ENCODE measurements at places on chromosomes 2 and 18.

- no peak for DNase-seq
Observed at GRCh38 chr18:31050635-31051034, 8.1 kb upstream of the DSC3 start.

- DNase-seq: no peak
Observed at GRCh38 chr2:105775809-105776559, 31.3 kb downstream of the NCK2 start.

GRCh38 chr2:9757501-9758264, 85.6 kb upstream of the TAF1B start:
- no peak for DNase-seq

- DNase-seq: no peak
Observed at GRCh38 chr2:177675825-177676224, 283.3 kb downstream of the AGPS start.

- no peak for DNase-seq
Observed at GRCh38 chr2:41400088-41400665, 647.6 kb upstream of the PKDCC start.

DNA sequence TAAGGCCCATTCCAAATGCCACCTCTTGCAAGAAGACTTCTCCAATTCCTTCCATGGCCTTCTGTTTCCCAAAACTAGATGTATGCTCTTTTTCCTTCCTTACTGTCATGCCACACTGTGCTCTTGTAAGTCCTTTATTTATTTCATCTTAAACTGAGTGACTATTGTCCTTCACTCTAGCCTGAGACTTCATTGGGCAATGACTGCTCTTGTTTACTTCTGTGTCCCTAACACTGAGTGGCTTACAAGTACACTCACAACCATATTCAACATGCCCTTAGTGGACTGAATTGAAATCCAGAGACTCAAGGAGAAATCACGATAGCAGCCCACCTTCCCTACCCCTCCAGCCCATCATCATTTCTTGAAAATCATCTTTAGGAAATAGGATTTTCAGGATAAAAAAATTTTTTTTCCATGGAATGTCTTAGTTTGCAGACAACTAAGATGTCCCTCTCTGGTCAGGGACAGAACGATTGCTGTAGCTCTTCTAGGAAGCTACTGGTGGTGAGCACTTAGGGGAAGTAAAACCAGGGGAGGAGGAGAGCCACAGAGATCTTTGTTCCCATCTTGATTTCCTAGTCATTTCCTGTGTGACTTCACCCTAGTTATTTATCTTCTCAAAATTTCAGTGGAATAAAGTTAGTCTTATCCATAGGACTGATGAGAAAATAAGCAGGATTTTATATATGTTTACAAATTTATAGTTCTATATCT, 80.7 kb downstream of the CYRIA start:
- no peak for DNase-seq

DNA sequence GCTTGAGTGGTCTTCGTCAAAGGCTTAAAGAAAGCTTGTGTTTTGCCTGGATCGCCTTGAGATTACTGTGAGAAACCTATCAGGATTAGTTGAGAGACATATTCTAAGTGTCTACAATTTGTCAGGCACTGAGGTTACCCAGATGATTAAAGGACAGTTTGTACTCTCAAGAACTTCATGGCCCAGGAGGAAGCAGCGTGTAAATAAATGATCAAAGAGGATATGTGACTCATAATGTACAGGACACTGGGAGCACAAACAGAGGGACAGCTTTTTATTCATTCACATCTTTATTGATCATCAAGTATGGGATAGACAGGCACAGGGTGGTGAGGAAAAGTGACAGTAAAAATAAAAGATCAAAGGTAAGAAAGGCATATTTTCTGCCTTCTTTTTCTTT, 152.6 kb upstream of the FSHR start:
- DNase-seq: no peak

GRCh38 chr18:5457462-5457957, 86.3 kb downstream of the EPB41L3 start:
- DNase-seq: no peak

DNA sequence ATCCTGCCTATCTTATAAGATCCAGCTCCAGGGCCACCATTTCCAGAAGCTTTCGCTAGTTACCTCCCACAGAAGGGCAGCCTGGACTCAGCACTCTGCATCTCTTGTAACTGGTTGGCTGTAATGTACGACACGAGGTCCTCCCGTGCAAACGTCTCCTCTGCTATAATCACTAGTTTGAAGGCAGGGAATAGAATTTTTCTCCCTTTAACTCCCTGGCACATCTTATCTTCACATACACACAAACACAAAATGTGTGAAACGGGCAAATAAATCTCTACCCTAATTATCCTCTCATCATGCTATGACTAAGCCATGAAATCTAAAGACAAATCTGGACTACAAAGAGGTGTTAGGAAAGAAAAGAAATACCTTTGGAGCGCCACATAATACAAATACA, 36.8 kb downstream of the RNU4ATAC start:
- DNase-seq: no peak

DNA sequence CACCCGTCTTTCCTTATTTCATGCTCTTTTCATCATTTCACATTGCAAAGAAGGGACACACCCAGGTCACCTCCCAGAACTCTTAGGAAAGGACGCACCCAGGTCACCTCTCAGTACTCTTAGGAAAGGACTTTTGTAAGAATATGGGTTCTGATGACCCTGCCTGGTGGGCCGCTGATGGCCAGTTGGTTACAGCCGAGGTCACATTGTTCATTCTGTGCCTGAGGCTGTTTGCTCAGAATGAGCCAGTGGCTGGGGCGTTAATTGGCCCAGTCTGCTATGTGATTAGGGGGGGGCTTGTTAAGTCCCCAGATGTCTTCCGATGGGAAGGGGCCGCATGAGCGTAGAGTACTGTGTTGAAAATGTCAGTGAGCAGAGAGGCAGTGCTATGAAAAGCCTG, 9.4 kb downstream of the MLPH start:
- no peak for DNase-seq

DNA sequence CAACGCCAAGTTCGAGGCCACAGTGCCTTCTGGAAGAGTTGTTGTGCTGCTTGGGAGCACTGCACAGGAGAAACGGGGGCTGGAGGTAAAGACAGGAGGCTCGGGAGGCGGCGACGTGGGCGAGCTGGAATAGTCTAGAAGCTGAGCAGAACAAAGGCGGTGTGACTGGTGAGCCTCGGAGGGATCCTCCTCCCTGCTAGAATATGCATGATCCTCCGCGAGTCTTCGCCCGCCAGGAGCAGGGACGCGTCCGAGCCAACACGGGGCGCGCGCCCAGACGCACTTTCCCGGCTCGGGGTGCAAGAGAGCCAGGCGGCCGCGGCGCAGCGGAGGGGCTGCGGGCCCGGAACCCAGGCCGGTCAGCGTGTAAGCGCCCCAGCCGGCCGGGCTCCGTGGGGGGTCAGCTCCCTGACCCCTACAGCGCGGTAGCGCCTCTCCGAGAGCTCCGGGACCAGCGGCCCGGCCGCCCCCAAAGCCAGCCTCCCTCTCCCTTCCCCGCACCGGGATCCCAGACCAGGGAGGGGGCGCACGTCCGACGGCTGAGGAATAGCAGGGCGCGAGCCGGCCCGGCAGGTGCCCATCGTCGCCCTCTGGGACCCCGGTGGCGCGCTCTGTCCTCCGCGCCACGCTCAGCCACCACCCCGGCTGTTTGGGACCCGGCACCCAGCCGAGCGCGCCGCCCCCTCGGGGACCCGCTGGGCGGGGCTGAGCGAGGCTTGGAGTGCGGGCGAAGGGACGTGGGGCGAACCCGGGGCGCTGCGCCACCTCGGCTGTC, 62.5 kb downstream of the GNAL start:
- no peak for DNase-seq

DNA sequence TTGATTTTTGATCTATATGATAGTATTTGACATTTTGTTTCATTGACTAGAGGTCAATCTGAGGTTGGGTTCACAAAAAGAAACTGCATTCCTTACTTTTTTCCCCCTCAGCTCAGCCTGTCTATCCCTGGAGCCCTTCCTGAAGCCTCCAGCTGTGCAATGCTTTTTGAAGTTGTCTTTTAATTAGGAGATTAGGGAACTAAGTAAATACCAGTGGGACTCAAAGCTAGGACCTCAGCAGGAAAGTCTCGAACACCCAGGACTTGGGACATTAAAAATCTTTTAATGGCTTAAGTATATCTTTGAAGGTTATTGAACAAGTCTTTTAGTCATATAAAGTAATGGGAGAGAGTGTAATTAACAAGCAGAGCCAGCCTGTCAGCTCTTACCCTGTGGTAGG, 220.2 kb downstream of the PDE11A start:
- DNase-seq: no peak

DNA sequence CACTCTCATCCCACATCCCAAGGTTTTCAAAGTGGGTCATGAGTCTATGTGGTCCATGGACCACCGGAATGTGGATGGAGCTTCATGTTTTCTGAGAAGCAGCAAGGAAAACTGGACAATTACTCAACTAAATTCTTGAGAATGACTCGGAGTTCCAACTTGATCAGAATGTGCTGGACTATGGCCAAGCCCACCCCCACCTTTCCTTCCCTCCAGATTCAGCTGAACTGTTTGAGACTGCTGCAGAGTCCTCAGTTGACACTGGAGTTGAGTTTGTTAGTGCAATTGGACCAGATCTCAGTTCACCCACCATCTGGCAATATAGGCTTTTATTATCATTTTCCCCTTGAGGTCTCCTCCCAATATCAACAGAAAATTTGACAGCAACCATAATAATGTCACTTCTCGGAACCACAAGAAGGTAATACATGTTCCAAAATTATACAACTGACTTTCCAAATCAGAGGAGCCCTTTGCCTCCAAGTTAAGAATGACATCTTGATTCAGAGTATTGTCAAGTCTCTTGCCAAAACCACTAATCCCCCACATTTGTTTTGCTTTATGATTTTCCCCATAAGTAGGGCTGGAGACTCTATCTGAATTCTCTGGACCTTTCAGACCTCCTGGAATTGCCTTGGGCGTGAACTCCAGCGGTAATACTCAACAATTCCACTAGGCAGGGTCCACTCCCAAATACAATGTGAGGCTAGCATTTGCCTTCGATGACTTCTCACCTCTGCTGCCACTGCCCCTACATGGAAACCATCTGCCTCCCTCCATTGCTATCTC, 8.8 kb downstream of the COL4A4 start:
- DNase-seq: no peak

DNA sequence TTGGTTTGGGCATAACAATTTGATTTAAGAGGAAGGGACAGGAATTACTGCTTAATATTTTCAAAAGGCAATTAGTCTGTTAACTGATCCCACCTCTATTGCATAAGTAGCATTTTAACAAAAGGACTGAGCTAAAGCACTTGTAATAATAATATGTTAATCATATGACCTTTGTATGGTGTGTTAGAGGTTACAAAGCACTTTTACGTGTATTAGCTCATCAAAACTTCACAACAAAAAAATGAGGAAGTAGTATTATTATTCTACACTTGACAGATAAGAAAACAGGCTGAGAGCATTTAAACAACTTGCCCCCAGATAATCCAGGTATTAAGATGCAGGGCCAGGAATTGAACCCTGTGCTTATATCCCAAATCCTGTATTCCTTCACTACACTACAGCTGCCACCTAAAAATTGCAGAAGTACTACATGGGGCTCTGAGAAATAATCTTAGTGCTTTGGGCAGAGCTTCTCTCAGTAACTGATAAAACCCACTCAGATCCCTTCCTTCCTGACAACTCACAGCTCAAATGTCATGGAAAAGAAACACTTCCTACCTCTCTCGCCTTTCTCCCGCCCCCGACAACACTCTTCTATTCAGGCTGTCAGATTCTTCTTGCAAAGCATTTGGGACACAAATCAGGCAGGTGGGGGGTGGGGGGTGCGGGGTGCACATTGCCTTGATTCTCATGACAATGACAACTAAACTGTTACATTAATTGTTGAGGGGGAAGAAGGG, 20.7 kb upstream of the KCTD1 start:
- no peak for DNase-seq

- no peak for DNase-seq
Observed at GRCh38 chr18:65202091-65202490, 548.7 kb upstream of the CDH7 start.

DNA sequence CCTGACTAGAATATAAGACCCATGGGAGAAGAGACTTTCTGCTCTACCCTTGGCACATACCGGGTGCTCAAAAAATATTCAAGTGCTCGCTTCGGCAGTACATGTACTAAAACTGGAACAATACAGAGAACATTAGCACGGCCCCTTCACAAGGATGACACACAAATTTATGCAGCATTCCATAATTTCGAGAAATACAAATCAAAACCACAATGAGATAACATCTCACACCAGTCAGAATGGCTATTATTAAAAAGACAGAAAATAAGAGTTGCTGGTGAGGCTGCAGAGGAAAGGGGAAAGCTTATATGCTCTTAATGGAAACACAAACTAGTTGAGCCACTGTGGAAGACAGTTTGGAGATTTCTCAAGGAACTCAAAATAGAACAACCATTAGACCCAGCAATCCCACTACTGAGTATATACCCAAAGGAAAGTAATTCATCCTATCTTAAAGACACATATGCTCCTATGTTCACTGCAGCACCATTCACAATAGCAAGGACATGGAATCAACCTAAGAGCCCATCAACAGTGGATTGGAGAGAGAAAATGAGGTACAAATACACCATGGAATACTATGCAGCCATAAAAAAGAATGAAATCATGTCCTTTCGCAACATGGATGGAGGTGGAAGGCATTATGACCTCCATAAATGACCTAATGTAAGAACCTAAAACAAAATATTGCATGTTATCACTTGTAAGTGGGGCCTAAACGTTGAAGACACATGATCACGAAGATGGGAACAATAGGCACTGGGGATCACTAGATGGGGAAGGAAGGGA, 71.6 kb upstream of the CYP1B1 start:
- DNase-seq: no peak

DNA sequence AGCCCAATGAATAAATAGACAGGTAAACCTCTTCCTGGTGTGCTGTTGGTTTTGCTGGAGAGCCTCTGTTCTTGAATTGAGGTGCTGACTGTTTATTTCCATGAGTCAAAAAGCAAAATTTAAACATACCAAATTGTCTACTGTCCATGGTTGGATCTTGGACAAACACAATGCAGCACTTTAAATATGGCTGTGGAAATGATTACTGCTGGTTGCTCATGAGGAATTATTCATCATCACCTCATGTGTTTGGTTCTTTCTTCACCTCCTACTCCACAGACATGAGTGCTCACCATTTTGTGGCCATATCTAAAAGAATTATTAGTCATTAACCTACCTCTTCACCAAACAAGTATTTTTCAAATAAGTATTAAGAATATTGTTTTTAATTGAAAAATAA, 85.3 kb upstream of the GALNT5 start:
- no peak for DNase-seq

GRCh38 chr18:78642296-78642951, 337.2 kb upstream of the SALL3 start:
- no peak for DNase-seq

DNA sequence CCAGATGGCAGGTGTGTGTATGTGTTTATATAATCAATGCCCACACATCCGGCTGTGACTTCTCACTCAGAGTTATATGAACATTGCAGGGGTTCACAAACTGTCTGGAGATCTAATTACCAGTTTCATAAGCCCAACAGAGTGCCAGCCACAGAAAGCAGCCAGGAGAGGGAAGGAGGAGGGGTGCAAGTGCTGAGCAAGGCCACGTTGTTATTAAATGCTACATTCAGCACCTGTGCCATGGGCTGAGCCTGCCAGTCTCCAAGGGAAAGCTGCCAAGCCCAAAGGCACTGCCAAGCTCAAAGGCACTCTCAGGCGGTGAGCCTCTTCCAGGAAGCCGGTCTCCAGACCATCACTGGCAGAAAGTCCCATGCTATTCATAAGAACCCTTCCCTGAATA, 17.4 kb downstream of the XDH start:
- no peak for DNase-seq

- no peak for DNase-seq
Observed at GRCh38 chr2:125386074-125386473, 1269.9 kb upstream of the GYPC start.

GRCh38 chr2:131145040-131145439, 39.9 kb downstream of the PLEKHB2 start:
- DNase-seq: no peak

Measured in activated T-cell treated with anti-CD3 and anti-CD28 coated beads for 24 hours (primary cell).